ENCODE measurements at places on chromosomes 2 and 18.

DNA sequence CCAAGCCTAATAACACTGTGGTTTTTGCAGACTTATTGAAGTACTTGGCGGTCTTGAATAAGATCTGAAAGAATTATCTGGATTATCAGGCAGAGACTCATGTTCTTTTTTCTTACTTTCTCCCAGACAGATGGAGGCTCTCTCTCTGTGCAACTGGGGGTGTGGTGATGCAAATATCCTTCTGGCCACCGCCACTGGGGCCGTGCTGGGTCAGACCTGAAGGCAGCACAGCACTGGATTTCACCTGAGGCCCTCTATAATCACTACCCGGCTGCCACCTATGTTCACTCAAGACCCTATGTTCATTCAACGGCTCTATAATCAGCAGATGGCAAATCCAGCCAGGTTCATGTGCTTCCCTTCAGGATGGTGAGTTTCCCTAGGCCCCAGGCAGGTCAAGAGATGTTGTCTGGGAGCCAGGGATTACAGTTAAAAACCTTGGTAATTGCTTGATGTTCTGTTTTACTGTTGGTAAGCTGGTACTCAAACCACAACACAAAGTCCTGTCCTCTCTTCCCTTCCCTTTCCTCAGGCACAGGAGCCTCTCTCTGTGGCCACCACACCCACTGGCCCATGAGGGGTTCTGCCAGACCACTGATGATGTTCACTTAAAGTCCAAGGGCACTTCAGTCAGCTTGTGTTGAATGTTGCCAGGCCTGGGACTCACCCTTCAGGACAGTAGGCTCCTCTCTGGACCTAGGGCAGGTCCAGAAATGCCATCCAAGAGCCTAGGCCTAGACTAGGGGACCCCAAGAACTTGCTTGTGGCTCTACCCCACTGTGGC lies 205.3 kb upstream of the GCFC2 start:
- DNase-seq = no peak

- no peak for DNase-seq
Observed at GRCh38 chr2:57460396-57461276, 586.0 kb upstream of the VRK2 start.

DNA sequence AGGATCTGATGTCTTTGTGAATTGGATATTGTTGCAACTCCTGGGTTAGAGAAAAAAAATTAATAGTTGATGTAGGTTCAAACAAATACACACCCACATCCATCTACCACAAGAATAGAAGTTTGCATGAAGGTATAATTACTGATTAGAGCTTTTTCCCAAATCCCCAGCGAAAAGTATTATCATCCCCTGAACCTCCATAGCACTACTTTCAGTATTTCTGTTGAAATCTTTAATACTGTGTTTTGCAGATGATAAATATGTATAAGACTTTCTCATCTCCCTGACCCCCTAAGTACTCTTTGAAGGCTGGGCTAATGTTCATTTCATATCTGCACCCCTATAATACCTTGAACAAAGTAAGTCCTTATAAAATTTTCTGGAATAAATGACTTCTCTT lies 6.4 kb downstream of the FN1 start:
- DNase-seq = no peak

GRCh38 chr2:128263902-128264331 lies 54.8 kb downstream of the HS6ST1 start:
- DNase-seq = no peak

DNA sequence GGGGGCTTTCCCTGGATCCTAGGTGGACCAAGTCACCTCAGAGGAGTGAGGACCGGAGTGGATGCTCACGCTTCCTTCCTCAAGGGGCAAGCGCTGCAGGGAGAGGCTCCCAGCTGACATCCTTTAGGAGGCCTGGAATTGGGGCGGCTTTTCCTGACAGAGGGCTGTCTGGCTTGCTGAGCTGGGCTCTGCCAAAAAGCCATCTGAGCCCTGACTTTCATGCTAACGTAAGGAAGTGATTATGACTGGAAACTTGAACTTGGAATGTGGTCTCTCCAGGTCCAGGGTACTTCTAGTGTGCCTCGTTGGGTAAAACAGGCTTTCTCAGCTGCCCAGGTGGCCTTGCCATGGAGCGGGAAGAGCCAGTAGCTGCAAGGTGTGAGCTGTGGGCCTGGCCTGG lies 268.3 kb upstream of the SPRED2 start:
- no peak for DNase-seq

DNA sequence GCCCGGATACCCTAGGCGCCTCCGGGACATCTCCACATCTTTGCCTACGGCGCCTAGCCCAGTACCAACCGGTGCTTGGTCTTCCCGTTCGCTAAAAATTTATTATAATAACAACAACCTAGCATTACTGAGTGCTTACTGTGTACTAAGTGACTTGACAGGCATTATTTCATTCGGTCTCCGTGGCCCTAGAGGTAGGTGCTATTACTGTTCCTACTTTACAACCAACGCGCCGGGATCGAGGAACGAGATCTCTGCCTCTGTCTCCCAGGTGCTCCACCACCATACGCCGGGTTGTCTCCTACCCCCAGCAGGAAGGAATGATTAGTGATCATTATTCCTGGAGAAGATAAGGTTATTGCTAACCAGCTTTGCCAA lies 657 bp upstream of the BIN1 start:
- DNase-seq = no peak

DNA sequence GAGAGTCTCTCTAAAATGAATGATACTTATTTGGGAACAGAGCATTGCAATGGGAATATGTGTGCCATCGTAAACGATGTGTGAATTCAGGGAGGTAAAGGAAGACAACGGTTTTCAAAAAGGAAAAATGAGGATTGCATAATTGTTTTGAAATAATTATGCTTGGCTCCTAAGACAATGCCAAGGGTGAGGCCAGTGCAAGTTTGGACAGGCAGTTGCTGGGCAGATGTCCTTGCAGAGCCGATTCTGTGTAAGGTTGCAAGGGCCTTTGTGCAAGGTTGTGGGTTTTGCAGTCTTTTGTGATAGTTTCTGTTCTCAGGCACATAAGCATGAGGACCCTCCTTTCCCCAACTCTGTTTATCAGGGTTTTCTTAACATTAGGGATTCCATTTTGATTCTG lies 70.0 kb upstream of the ZNF236 start:
- no peak for DNase-seq

GRCh38 chr18:64131314-64131713 lies 17.6 kb downstream of the LINC00305 start:
- no peak for DNase-seq

DNA sequence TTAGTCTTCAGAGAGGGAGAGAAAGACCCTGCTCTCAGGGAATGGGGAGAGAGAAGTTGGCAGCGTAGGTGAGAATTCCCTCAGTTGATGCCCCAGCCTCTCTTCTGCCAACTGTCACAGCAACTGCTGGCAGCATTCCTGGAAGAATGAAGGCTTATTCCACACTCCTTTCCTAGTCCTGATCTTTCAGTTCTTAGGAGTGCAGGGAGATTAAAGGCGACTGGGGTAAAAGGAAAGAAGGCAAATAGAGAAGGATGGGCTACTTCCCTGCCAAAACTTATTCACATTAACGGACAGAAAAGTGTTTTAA lies 65.9 kb upstream of the ACAA2 start:
- no peak for DNase-seq

DNA sequence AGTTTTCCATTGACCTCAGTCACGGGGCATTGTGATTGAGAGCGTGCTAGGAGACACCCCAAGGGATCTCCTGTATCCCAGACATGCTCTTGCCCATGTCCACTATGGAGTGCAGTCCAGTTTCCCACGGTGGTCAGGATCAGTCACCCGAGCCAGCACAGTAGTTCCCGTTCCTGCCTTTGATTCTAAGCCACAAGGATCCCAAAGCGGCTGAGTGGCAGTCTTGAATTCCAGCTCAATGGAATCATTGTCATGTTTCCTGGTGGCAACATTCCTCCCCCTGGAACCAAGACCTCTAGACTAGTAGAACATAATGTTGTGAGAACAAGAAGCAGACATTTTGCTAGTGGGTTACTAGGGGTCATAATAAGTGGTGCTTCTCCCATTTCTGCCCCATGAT lies 154.3 kb downstream of the SEPTIN10 start:
- no peak for DNase-seq

- DNase-seq = no peak
Observed at GRCh38 chr2:126776255-126776654, 120.3 kb downstream of the GYPC start.

GRCh38 chr2:126908721-126909177 lies 10.1 kb downstream of the TEX51 start:
- DNase-seq = no peak

DNA sequence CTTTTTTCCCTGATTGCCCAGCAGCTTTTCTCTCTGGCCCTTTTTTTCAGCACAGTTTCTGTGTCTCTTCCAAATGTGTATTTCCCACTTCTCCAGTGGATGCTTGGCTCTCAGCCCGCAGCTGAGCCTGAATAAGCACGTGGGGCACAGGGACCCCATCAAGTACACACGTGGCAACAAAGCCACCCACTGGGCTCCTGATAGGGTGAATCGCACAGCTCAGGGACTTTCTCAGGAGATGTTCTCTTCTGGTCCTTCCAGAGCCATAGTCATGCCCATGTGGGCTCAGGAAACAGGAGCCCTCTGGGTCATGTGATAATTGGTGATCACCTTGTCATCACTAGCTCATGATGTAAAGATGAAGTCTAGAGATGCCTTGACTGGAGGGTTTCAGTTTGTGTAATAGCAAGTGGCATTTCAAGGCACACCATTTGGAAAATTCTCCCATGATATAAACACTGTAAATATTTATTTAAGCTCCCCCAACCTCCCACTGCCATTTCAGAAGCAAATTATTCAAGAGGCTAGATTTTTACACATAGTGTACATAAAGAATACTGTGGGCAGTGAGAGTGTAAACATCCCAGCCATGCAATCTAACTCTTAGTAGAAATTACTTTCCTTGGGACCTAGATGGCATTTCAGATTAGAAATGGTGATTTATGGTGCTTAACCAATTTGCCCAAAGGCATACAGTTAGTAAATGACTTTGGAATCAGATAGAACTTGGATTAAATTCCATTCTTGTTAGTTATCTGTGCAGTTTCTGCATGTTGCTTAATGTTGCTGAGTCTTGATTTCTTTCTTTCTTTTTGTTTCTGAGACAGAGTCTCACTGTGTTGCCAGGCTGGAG lies 597.5 kb downstream of the SLC4A3 start:
- no peak for DNase-seq

- DNase-seq = no peak
Observed at GRCh38 chr18:13218997-13219396, 437 bp downstream of the LDLRAD4 start.

GRCh38 chr2:238043851-238044250 lies 16.9 kb upstream of the SCLY start:
- DNase-seq = no peak

DNA sequence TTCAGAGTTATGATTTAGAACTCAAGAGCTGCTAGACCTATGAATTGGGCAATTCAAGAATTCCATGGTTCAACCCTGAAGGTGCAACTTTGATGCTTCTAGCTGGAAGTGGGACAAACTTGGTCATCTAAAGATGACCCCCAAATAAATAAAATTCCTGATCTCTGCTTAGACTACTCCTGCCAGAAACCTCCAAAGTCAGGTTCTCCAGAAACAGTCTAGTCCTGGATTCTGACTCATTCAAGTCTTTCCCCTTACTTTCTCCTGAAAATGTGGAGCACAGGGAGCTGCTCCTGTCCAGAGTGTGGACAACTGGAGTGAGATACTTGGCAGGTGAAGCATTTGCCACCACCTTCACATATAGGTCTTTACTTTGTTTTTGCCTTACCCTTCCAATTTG lies 557.7 kb upstream of the TNP1 start:
- DNase-seq = no peak

DNA sequence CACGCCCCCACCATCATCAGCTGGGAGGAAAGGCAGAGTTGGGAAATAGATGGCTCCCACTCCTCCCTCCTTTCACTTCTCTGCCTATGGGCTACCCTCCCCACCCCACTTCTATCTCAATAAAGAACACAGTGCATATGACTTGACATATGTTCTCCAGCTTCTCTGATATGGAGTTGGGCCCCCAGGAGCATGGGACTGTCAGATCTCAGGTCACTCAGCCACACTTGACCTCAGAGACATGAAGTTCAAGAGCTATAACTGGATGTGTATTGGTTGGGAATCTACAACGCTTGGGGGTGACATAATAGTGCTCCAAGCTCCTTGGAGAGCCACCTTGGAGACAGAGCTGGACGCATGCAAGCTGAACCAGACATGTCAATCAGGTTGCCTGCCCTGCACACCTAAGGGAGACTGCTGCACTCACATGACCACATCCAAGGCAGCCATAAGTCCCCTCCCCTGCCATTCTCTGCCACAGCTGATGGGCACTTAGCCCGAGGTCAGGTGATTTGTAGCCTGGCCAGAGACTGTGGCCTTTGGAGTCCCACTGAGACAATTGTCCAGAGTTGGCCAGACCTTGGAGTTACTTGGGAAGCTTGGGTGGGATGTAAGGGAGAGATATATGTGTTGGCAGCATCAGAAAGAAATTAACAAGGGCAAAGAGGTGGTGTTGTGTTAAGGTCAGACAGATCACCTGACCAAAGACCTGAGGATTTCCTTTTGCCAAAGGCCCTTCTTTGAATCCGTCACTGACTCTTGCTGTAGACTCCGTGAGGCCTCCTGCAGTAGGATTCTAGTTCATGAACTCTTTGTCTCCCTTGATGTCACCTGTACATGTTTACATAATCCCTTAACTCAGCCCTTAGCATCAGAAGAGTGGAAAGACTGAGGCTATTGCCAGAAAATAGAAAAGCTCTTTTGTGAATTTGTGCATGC lies 3.7 kb downstream of the INHA start:
- no peak for DNase-seq

DNA sequence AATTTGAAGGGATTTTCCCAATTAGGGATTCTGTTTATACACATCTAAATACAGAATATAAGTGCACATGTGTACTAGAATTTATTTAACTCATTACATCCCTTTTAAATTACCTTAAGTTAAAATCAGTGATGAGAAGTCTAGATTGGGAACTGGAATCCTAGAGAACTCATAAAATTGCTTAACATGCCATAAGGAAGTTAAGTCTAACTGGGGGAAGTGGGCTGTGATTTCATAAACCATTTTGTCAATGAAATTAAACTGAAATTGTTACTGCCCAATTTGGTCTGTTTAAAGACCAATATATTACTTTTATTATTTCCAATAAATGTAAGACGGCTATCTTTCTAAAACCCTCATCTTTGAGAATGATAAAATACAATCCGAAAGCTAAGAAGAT lies 72.3 kb upstream of the CD226 start:
- DNase-seq = no peak

- no peak for DNase-seq
Observed at GRCh38 chr2:178191511-178191910, 2.8 kb upstream of the OSBPL6 start.

DNA sequence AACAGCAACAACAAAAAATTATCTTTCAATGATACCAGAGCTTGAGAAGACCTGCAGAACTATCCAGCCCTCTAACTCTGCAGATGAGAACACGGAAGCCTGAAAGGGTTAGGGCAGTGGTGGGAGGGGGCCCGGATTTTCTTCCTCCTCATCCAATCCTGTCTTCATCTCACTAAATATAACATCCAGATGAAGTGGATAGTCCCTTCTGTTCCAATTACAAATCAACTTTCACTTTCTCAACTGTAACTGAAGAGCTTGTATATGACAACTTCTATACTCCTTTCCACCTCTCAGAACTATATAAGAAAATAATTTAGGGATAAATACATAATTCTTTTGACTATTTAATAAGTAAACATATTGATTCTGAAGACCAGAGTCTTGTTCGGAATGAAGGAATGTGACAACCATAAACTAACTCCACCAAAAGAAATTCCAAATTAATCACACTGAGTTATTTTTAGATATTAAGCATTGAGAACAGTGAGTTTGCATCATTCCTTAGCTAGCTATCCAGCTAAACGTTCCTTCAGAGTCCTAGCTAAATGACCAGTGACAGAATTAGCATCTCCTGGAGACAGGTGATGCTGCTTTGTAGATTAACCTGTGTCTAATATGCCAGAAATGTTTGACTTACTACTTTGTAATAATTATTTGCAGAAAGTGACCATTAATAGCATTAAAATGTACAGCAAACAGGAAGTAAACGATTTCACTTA lies 32.7 kb downstream of the SFT2D3 start:
- DNase-seq = no peak

All from endothelial cell of umbilical vein (primary cell).